ENCODE measurements at places on chromosomes 11 and 22.

- DNase-seq = no peak
Measured at GRCh38 chr11:112051768-112052167, 22.0 kb downstream of the PIH1D2 start.

DNA sequence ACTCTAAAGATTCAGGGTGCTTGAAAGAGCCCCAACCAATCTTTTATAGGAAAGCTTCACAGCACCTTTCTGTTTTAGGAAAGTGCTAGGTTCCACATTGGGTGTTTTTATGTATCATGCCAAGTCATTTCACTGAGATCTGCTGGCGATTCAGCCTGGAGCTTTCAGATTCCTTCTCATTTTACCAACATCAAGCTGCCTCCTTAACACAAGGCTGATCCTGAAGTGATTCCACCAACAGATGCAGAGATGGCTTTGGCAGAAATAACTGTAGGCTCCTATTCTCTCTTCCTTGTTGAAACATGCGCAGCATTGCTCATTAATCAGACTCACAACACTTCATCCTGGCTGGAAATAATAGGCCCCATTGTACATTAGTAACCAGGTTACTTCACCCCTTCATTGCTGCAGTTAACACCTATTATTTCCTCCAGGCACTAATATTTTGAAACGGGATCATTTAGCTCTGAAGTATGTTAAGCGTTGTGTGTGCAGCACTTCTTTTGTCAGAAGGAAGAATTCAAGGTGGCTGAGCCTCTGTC is 89.0 kb downstream of the OPCML start:
- no peak for DNase-seq

DNA sequence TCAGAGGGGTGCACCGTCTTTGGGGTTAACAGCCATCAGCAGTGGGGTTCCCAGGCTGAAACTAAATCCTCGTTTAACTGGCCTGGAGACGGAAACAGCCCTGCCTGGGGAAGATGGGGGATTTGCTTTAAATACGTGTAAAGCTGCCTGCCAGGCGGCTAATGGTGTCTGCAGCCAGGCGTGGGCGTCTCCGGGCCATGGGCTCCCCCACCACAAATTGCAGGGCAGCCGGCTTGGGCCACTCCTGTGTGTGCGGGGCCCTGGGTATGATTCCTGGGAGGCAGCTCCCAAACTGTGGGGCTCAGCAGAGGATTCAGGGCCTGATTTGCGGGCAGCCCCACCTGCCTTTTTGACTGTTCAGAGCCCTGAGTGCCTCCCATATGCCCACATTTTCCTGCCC is 110.5 kb downstream of the KCNQ1 start:
- DNase-seq = no peak

DNA sequence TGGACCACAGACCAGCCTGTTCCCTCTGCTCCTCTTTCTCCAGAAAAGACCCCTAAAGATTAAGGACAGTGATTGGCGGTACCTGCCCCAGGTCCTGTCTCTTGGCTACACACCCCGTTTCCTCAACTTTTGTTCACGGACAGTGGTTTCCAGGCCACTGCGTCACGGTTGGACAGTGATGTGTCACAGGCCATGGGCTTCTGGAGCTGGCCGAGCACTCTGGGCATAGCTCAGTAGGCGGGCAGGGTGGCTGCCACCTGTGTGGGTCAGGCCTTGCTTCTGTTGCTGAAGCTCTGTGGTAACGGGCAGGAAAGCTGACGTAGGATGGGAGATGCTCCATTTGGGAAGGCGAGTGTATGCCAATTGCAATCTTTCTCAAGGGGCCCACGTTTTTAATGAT is 13.6 kb downstream of the TUB start:
- no peak for DNase-seq

- DNase-seq = no peak
Measured at GRCh38 chr22:17343766-17344165, 25.5 kb upstream of the CECR2 start.

GRCh38 chr11:112400476-112401014 is 139.9 kb upstream of the PLET1 start:
- no peak for DNase-seq

DNA sequence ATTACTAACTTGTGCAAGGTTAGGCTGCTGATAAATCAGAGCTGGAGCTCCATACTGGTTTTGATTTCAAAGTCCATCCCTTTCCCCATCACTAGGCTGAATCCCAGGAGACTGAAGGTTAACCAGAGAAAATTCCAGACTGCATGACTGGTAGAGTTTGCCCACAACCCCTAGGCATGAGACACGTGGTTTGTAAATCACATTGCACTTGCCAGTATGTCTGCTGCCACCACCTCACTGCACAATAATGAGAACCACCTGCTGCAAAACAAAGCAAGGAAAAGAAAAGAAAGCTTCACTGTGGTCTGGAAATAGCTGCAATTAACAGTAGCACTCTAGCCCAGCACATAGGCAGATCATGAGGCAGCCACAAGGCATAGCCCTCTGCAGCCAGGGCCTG is 67.6 kb upstream of the NTM start:
- DNase-seq = no peak

- no peak for DNase-seq
Measured at GRCh38 chr22:36285545-36285944, 32.6 kb downstream of the APOL1 start.

DNA sequence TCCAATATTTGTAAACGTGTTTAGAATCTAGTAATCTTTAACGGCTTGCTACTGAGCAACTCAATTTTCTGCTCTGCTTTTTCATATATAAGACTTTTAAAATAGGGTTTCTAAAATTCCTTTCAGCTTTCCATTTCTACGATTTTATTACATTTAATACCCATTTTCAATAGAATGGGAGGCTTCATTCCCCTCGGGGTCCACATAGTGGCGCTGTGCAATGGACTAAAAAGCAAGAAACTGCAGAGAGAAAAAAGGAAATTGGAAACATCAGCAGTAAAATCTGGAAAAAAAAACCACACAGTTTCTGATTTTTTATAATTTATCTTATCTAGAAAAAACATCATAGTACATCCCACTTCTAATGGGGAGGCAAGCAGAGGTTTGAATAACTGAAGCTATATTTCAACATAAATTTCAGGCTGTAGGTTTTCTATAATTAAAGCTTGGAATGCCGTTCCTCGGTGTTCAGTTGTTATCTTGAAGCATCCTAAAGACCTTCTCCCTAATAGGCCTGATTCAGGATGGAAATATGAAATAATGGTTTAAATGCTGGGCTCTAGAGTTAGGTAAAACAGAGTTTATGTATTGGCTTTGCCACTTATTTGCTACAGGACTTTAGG is 18.7 kb upstream of the JHY start:
- DNase-seq = no peak

- no peak for DNase-seq
Measured at GRCh38 chr11:69521457-69521856, 40.0 kb downstream of the LINC01488 start.

DNA sequence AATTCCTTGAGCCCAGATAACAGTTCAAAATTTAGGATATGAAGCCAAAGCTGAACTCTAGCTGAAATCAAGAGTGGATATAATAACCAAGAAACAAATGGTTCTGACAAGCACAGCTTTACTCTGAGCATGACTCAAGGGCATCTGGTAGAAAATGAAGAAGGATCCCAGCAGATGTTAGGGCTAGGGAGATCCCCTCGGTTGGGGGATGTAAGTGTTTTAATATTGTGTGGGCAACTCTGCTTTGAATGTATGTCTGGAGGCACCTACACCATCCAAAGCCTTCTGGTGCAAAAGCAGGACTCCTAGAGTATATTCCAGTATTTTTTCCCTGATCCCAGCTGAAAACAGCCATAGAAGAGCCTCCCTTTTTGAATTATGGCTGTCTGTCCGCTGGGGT is 61.7 kb downstream of the FLI1 start:
- DNase-seq = no peak

- no peak for DNase-seq
Measured at GRCh38 chr11:128451652-128452470, 135.5 kb downstream of the ETS1 start.

- DNase-seq = no peak
Measured at GRCh38 chr11:75503531-75504099, 22.1 kb downstream of the GDPD5 start.

DNA sequence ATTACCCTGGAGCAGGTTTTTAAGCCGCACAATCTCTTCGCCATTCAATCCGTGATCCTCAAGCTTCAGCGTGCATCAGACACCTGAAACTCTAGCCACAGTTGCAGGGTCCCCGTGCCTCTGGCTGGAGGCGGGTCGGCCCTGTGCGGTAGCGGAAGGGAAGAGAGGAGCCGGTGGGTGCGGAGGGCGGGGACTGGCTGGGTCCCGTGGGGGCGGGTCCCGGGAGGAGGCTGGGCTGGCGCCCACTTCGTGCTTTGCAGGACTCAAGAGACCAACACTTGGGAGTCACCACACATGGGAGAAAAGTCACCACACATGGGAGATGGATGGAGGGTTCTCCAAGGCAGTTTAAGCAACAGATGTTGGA is 772 bp downstream of the C22orf15 start:
- DNase-seq = no peak
